ENCODE measurements at places on chromosomes 5 and 9.

DNA sequence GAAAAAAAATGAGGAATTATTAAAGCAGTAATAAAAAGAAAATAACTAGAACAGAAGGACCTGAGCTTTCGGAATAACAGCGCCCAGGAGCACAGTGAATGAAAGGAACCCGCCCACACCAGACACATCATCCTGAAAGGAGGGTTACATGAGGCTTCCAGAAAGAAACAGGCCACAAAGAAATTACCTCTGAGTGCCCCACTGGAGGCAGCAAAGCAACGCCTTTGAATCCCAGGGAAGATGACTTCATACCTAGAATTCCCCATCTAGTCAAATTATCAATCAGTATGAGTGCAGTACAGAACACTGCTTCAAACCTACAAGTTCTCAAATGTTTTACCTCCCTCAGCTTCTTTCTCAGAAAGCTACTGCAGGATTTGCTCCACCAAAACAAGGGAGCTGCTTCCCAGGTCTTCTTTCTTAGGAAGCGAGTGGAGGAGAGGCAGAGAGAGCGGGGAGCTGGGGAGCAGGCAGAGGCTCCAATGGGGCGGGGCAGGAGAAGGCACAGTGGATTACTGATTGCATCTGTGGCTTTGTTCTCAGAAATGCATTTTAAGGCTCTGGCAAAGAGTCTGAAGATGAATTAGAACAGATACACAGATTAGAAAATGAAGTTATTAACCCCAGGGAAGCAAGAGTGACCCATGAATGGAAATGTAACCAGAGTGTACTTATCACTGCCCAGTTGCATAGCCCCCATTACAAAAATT, 87.1 kb downstream of the SEMA4D start:
- DNase-seq: peak; percentile 76

DNA sequence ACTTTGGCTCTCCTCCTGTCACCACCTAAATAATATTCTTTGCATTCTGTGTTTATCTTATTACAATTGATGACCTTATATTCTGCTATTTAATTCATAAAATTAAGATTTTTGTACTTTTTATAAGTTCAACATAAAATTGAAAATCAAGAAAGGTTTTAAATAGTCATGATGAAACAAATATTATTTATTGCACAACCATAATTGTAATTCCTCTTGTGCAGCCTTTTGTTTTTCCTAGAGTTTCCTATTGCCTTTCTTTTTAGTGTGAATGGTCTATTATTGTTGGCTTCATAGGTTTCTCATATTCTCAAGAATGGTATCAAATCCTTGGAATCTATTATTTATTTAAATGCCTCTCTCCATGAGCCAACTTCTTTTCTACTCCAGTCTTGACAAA, 117.9 kb downstream of the TMEM161B start:
- no peak for DNase-seq

DNA sequence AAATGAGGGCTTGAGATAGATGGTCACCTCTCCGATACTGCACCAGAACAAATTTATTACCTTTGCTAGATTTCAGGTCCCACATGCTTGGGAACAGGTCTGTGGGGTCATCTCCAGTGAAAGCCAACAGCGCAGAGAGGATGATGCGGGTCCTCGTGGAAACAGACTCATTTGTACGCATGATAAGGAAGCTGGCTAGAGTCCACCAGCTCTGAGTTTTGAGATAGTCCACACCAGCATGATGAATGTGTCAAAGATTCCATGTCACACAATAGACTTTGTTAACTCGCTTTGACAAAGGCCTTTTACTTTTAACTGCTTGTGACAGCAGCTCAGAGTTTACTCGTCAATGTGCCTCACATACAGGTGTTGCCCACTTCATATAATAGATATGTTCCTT, 105.4 kb upstream of the TBCA start:
- DNase-seq: no peak

GRCh38 chr5:158513490-158514318, 586.0 kb downstream of the EBF1 start:
- no peak for DNase-seq

DNA sequence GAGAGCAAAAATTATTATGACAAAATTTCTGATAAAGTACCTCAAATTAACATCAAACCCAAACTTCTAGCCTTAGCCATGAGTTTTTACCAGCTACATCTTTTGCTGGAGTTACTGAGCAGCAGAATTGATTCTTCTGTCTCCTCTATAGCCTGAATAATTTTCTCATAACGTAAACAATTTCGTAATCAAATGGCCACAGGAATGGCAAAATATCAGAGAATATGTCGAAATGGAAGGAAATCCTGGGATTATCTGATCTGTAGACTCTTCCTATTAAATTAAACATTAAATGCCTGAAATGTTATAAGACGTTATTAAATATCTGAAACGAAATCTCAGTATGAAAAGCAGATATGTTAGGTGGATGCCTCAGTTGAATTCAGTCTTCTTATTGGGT, 41.1 kb downstream of the LURAP1L start:
- DNase-seq: no peak

DNA sequence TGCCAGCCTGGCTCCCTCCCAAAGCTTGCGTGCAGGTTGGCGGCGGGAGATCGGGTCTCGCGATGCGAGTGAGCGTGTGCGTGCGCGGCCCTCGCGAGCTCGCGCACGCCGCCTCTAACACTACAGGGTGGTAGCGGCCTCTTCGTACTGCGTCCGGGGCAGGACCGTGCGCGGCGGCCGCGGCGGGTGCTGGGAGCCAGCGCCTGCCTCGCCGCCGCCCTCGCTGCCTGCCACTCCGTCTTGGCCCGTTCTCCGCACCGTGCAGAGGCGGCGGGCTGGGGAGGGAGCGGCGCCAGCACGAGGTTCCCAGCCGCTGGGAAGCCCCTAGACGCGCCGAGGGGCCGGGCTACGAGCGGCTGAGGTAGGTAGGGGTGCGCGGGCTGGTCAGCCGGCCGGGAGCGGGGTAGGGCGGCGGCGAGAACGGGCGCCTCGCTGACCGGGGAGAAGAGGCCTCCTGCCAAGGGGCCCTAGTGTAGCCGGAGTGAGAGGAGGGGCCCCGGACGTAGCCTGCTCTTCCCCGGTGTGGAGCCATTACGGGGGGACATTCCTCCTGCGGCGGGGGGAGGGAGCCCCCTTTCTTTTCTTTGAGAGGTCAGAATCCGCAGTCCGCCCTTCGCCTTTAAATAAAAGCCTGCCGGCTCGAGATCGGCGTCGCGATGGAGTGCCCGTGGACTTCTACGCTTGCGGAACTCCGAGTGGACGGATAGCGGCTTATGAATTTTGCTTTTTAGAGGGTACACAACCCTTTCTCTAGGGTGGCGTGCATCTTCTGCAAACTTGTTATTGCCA, at the start of gene C5orf24:
Gene C5orf24, plus strand, starts transcription at position 117 of the 789 bp plus-strand sequence. CDS start 8,933 bp downstream, outside the sequence.
- peak; percentile 93 for DNase-seq

- DNase-seq: peak; percentile 30
Measured at GRCh38 chr9:112061152-112061740, 113.9 kb downstream of the SUSD1 start.

GRCh38 chr9:91865041-91865440, 85.0 kb downstream of the ROR2 start:
- no peak for DNase-seq

GRCh38 chr5:111121926-111122325, 29.8 kb downstream of the WDR36 start:
- DNase-seq: no peak

- DNase-seq: no peak
Measured at GRCh38 chr5:172380301-172380986, 73.9 kb downstream of the SH3PXD2B start.

DNA sequence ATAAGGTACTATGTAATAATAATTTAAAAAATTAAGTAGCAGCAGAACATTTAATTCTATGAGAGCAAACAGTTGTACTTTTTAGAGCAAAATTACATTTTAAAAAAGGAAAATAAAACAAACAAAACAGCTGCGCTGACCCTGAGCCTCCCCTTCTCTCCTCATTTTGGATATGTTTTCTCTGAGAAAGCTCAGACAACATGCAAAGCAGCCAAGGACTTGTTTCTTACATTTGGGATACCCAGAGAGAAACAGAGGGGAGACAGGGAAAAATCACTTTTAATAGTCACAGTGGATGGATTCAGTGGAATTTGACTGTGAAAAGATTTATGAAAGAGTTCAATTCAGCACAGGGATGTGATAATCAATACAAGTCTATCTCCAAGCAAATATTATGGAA, 299.2 kb downstream of the EBF1 start:
- no peak for DNase-seq

- DNase-seq: no peak
Measured at GRCh38 chr5:174852143-174852542, 127.8 kb downstream of the MSX2 start.

- no peak for DNase-seq
Measured at GRCh38 chr9:135706288-135706687, 4.3 kb downstream of the KCNT1 start.

- DNase-seq: no peak
Measured at GRCh38 chr9:16728137-16728508, 142.3 kb downstream of the BNC2 start.

DNA sequence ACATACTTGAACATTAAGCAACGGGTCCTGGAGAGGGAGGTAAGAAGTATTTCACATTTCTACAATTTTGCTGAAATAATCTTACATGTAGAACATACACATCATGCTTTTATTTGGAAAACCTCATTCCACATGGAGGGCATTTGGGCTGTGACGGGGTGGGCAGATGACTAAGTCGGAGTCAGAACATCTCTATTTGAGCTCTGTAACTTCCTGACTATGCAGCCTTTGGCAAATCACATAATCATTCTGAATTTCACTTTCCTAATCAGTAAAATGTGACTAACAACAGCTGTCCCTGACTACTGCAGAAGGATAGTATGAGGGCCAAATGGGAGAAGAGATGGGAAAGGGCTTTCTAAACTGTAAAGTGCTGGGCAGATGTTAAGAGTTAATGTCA, 17.1 kb upstream of the IL6ST start:
- peak; percentile 21 for DNase-seq

GRCh38 chr5:32933692-32934091, 222.6 kb downstream of the NPR3 start:
- no peak for DNase-seq

- no peak for DNase-seq
Measured at GRCh38 chr5:143741421-143741820, 70.5 kb upstream of the HMHB1 start.

DNA sequence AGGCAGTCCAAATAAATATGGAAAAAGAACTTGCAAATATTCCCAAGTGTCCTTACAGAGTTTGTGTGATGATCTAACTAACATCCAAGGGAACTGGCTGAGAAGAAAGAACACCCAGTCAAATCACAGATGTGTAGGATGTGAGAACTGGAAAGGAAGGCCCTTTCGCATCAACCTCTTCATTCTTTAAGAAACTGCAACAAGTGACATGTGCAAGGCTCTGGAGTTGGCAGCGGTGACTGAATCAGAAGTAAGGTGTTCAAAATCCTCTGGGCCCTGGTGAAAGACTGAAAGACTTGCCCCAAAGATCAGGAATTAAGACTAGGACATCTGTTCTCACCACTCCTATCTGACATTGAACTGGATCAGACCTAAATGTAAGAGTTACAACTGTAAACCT, 88.7 kb downstream of the RAPGEF1 start:
- DNase-seq: peak; percentile 42

- no peak for DNase-seq
Measured at GRCh38 chr5:107449369-107449768, 221.4 kb downstream of the EFNA5 start.

DNA sequence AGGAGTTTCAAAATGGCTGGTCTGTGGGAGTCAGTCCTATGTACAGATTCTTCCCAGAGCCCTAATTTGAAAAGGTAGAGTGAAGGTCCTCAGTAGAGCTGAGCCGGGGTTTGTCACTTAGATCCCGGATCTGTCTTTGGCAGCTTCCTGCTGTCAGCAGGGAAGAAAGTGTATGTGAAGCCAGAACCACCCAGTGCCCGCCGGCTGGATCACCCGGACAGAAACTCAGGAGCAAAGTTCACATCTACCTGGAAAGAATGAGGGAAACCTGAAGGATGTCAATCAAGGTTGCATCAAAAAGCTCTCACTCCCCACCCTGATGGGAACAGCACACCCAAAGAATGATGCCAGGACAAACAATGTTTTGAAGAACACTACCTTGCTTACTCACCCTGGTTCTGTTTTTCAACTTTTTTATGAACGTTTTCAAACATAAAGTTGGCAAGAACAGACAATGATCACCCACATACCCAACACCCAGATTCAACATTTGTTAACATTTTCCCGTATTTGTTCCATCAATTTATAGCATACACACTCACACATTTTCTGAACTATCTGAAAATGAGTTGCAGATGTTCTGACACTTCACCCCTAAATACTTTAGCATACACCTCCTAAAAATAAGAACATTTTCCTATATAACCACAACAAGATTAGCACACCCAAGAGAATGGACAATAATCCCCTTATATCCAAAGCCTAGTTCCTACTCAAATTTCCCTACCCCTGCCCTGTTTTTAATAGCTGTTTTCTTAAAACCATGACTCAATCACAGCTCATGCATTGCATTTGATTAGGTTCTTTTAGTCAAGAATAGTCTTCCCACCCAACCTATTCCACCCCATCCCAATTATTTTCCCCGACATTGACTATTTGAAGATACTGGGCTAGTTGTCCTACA, 133.9 kb downstream of the LHFPL2 start:
- no peak for DNase-seq

DNA sequence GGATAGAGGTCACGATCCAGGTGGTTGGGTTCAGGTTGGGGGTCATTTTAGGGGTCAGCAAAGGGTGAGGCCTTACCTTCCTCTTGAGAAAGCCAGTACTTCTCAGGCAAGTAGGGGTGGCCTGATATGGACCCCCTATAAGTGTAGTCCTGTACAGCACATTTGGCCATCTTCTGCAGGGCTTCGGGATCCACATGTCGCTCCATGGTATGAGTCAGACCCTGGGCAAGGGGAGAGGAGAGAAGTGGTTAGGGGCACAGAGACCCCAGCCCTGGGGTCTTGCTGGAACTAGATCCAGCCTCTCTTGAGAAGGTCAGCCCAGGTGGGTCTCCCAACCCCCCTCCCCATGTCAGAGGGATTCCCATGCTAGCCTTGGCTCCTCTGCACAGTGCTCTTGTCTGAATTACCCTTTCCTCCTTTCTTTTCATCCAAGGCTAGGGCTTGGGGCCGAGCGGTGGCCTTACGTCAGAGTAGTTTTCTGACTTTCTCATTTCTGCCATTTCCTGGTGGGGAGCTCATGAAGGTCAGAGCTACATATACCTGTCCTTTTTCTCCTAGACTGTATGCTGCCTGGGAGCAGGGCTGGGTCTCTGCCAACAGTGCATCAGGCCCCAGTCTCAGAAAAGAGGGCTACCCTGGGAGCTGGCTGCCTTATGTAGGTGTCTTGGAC, 9.0 kb upstream of the MYORG start:
- no peak for DNase-seq

DNA sequence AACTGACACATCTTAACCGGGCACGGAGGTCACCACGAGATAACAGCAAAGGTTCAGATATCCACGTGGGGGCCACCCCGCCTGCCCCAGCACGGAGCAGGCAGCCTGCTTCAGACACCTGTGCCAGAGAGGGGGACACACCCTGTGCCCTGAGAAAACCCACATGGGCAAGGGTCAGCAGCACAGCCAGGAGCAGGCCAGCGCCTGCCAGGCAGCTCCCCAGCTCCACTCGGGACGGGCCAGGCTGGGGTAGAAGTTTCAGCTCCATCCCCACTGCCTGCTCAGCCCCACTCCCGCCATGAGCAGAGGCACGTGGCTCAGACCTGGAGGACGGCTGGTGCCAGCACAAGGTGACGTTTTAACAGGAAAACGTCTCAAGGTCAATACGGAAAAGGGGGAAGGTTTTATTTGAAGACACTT, 22.2 kb downstream of the SLC12A7 start:
- no peak for DNase-seq

GRCh38 chr5:169778622-169779596, 141.8 kb downstream of the DOCK2 start:
- no peak for DNase-seq

GRCh38 chr9:136244969-136245218, 718 bp downstream of the QSOX2 start:
- no peak for DNase-seq

Measured in activated naive CD4-positive, alpha-beta T cell treated with Interleukin-2 at 50 U/mL for 16 hours (primary cell).